ENCODE measurements at places on chromosomes 12 and 14.
A peak's percentile ranks its signal among the peaks of the same experiment; 100 is the strongest.

GRCh38 chr12:58961906-58962305 is 41.6 kb upstream of the LRIG3 start:
- no peak for DNase-seq

DNA sequence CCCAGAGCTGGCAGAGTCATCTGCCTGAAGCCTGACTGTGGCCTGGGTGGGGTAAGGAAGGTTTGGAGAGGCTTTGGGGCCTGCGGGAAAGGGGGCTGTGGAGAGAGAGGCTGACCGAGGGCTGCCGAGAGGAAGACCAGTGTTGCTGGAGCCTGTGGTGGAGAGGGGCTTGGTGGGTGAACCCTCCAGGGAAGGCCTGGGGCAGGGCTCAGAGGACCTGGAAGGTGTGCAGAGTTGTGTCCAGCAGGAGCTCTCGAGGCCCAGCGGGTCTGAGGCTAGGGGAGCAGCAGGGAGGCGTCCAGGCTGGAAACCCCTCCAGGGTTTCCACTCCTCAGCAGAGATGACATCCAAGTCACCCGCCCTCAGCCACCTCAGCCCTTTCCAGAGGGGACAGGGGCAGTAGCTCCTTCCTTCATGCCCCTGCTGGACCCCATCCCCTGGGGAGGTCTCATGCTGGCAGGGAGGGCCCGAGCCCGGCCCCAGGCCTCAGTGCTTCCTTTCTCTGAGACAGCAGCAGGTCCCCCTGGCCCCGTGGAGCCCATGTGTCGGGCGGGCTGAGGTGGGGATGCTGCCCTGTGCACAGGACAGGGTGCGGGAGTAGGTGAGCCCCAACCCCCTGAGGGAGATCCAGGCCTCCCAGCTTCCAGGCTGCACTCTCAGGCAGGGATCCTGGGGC is 8.4 kb downstream of the CEP170B start:
- DNase-seq: no peak

- no peak for DNase-seq
These were observed 349.6 kb downstream of the CCDC91 start for GRCh38 chr12:28539691-28540323.

DNA sequence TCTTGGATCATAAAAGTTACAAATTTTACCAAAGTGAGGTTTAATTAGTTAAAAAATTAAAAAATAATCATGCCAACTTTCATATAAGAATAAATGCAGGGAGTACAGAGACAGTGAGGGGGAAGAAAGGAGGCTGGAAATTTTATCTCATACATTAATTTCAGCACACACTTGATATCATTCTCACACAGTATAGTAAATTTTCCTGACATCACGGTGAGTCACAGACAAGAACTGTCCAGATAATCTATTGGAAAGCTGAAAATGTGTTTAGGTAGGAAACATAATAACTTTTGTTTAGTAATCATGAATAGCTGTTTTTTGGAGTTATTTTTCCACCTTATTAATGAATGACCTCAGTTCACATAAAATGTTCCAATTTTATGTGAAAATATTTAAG is 1204.8 kb downstream of the GALC start:
- DNase-seq: no peak

- DNase-seq: no peak
These were observed 210.8 kb upstream of the FLRT2 start for GRCh38 chr14:85319101-85319500.

- no peak for DNase-seq
These were observed 68.8 kb upstream of the IFNG-AS1 start for GRCh38 chr12:67920413-67920812.

DNA sequence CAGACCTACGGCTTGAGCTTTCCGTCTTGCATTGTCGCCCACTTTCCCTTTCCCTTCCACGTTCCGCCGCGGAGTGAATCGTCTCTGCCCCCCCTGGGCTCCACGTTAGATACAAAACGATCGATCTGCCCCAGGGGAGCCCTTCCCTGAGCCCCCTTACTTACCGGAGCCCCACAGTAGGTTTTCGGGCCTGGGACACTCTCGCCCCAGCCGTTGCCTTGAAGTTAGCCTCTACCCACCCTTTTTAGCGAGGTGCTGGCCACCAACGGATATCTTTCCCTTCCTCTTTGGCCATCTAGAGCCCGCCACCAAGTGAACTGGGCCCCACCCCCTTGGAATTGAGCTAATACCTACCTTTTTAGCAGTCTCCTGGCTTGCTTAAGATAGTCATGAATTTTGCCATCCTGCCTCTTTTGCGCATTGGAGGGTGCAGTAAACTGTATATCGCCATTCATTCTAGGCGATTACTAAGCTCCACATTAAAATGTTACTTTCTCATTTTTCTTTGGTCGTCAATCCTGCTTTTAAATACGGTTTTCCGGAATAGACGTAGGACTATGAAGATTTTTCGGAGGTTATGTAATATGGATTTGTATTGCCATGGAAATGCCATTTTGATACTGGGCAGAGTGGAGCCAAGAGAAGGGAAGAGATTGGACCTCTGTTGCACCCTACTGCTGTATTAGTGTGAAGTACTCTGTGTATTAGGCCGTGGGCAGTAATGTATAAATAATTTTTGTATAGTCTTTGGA is 764 bp downstream of the RBM25 start:
- DNase-seq: peak; percentile 17

- no peak for DNase-seq
These were observed 8.1 kb downstream of the ATP6V0A2 start for GRCh38 chr12:123720141-123720814.

GRCh38 chr14:24070285-24071143 is 848 bp upstream of the CPNE6 start:
- DNase-seq: no peak

GRCh38 chr12:89507015-89507824 is 17.4 kb downstream of the GALNT4 start:
- no peak for DNase-seq

DNA sequence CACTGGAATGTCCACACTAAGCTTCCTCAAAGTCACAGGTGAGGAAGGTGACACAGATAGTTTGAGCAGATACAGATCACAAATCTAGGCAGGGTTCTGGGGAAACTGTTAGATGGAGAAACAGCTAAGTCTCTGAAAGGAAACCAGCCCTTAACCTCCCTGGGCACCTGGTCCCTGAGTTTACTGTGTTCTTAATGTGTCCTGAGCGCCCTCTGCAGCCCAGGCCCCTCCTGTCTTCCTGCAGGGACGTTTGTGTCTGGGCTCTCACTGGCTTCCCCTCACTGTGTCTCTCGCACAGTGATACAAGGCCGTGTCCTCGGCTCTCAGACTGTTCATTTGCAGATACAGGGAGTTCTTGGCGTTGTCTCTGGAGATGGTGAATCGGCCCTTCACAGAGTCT is 684.3 kb downstream of the TMEM121 start:
- DNase-seq: no peak

DNA sequence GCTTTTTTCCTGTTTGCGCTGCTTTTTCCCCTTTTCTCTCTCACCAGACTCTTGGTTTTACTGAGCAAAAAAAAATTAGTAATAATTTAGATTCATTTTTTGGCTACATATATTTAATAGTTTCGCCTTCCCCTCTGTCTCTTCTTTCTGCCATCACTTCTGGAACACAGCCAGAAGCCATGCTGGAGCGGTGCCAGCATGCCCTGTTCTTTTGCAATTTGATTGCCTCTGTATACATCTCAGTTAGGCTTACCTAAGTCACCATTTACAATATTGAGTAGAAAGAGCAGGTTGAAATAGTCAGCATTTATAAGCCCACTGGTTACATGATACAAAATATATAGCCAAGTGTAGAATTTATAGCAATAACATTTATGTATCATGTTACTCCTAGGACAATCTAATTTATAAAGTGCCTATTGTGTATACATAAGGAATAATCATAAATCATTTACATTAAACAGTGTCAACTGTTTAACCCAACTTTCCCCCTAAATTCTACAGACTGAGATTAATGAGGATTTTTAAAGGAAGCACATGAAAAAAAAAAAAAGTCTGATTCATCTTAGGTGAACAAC is 413.8 kb upstream of the SOX5 start:
- DNase-seq: no peak

DNA sequence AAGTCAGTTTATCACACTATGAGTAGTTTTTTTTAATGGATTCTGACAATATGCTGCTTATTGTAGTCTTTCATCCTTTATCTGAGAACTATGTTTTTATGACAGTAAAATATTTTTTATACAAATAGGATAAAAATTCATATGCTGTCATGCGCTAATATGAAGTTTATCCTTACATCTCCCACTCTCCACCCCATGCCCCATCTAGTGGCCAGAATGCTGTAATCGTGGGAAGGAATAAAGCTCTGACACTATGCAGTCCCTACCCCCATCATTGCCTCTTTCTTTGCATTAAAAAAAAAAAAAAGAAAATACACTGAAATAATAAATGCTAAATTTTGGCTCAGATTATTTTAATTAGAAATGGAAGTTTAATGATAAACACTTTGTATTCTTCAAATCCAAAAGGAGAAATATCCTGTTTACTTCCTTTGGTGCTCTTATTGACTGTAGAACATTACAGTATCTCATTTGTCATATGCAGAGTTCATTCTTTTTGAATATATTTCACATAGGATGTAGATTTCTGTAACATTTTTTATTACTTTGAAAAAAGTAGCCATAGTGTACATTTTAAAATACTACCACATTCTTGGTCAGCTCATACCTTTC is 145.9 kb upstream of the SLCO1C1 start:
- no peak for DNase-seq

DNA sequence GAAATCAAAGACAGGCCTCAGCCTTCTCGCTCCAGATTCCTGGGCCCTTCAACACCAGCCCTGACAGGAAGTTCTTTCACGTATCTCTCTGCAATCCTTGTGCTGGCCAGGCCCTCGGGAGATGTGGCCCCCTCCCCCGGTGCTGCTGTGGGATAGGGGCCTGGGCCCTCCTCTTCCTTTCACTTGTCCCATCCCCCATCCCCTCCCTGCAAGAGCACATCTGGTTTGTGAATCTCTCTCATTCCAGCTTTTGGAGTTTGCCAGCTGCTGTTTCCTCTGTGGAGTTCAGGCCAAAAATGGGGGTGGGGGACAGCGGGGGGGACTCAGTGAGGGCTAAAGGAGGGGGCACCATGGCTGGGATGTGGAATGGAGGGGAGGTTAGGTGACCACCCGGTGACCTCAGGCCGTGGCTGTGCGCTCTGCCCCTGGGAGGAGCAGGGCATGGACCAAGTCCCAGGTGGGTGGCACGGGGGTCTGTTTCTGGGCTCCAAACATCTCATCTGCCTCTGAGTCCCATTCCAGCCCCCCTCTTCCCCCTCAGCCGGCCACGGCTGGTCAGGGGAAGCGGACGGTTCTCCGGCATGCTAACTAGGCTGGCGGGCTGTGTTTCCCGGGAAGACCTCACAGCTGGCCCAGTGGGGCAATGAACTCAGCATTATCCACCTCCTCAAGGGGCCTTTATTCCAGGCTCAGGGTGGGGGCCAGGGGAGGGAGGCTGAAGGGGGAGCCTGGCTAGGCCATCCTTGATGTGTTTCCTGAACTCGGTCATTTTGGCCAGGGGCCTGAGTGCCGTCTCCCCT is 7.4 kb downstream of the LRP1 start:
- DNase-seq: no peak

DNA sequence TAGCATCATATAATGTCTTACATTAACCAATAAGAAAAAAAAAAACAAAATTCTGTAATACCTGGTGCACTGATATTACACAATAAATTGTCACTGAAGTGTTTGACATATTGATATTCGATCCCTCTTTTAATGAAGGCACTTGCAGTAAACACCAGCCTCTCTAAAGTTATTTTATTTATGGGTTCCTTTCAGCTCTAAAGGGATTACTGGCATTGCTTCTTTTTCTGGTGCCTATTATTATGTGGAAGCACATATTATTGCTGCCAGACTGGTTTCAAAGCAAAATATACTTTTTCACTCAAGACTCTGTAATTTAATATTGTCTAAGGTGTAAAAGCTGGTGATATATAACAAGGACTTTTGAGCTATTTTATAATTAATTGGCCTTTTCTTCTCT is 1090.5 kb downstream of the TRHDE start:
- no peak for DNase-seq

DNA sequence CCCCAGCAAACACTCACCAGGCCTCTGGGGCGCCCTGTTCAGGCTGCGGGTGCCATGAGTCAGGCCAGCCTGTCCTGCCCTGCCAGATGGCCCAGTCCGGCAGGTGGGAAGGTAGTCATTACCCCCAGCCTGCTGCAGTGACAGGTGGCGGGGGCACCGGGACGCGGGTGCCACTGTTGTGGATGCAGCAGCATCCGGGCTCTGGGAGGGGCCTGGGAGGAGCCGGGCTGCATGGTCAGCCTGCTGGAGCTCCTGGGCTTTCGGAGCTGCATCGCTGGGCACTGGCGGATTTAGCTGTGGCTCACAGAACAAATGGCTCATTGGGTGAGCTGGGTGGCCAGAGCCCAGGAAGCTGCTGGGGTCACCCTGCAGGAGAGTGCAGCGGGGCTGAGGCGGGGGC is 13.5 kb downstream of the CEP170B start:
- DNase-seq: no peak

Data from CD4-positive, alpha-beta T cell treated with Interleukin-4 for 1 hour (primary cell).